Stimulated activated CD4-positive, alpha-beta T cell treated with anti-CD3 and anti-CD28 coated beads, Interleukin-4, amount 100 ng/mL, for 48 hours (primary cell): ENCODE measurements at places on chromosomes 7 and 10.

DNA sequence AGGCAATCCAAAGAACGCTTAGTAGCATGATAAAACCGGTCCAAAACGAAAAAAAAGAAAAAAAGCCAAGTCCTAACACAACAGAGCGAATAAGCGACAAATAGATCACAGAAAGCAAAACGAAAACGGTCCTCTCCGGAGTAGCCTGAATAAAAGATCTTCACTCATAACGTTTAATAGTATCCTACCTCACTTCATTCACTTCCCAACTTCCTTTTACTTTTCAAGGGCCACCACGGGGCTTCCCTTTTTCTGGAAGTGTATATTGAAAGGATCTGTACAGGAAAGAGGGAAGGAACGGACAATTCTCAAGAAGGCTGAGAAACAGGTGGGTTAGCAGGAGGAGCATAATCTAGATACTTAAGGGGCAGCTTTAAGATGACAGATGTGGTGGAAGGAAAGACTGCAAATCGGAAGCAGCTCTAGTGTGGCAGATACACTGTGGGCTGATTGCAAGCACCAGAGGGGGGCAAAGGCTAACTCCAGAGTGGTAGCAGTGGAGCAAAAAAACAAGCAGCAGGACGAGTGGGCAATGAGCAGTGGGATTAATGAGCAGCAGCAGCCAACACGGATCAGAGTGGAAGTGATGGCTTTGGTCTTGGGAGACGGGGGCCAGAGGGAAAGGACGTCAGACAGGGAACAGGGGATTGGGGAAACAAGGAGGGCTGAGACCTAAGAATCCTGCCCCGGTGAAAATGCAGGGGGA lies 866 bp downstream of the CNOT4 start:
- DNase-seq, result peak; percentile 8

DNA sequence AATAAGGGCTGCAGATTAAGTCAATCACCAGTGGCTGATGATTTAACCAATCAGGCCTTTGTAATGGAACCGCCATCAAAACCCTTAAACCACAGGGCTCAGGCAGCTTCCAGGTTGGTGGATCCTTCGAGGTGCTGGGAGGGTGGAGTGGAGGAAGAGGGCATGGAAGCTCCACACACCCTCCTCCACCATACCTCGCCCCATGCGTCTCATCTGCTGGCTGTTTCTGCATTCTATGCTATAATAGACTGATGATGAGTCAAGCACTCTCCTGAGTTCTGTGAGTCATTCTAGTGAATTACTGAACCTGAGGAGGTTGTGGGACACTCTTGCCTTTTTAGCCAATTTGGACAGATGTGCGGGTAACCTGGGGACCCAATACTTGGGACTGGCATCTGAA lies 43.9 kb downstream of the CHST15 start:
- no peak for DNase-seq

DNA sequence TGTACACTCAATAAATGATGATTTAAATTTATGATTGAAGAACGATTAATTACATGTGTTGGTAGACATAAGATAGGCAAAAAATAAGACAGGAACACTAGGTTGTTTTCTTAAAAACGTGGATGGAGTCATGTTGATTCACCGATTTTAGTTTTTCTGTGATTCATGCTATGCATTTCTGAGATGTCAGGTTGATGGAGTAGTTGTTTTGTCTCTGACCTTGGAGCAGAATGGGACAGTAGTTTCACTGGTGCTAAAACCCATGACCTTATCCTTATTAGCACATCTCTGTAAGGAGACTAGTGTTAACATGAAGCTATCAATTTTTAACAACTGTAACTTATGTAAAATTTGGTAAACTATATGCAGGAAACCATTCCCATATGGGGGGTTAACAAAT lies 611.6 kb upstream of the FZD8 start:
- DNase-seq, result no peak

DNA sequence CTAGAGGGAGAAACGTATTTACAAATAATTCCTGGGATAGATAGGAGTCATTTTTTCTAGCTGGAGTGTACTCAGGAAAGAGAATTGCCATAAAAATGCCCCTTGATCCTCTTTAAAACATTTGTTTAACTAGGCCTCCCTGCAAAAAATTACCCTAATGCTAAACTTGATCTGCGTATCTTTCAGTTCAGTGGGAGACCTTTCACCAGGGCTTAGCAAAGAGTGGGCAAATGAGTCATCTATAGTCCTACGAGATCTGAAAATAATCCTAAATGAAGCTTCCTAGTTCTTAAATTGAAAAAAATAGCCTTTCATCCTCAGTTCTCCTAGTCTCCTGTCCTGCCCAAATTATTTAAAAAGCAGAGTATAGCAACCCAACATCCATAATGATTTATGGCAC lies 198.6 kb upstream of the FRMD4A start:
- no peak for DNase-seq

GRCh38 chr10:15348579-15348978 lies 22.5 kb downstream of the FAM171A1 start:
- no peak for DNase-seq

DNA sequence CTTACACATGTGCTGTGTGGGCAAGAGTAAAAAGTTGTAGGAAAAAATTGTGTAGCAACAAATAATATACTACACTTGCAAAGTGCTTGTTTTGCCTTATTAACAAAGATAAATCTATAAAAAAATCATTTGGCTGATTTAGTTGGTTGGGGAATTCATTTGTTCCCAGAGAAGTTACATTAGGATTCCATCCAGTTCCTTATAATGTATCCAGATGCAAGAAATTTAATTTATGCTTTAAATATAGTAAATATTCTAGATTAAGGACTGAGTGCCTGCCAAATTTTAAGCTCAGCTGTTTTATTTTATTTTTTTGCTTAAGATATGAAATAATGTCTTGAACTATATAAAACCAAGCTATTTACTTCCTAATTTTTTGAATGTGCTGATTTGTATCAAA lies 1169.9 kb downstream of the NXPH1 start:
- no peak for DNase-seq

DNA sequence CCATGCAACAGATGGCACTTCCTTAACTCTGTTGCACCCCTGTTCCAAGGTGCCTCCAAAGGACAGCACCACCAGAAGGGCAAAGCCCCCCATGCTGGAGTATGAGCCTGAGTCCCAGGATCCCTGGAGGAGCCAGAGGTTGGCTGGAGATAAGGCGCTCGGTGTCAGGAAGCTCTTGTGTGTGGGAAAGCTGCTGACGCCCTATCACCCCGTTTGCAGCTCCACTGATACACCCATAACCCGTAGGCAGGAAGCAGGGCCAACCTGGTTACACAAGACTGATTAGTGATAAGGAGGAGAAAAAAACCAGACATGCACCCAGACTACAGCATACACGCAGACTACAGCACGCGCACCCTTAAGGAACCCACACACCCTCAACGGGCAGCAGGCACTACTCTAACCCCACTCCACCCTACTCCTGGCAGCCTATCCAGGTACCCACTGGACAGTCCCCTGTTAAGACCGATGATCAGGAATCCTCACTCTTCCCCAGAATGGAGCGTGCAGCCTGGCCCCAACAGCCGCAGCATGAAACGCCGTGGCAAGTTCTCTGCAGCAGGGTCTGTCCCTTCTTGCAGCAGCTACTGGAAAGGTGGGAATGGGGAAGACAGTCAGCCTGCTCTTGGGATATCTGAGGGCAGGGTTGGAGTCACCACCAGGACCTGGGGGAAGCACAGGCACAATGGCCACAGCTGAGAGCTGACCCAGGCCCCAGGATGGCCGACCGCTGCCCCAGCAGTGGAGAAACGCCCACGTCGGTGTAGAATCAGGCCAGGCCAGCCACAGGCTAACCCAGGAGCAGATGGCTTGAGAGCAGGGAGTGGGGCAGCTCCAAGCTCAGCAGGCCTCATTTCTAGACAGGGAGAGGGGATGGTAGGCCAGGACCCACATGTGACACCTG lies 38.3 kb upstream of the TUBB8 start:
- no peak for DNase-seq

DNA sequence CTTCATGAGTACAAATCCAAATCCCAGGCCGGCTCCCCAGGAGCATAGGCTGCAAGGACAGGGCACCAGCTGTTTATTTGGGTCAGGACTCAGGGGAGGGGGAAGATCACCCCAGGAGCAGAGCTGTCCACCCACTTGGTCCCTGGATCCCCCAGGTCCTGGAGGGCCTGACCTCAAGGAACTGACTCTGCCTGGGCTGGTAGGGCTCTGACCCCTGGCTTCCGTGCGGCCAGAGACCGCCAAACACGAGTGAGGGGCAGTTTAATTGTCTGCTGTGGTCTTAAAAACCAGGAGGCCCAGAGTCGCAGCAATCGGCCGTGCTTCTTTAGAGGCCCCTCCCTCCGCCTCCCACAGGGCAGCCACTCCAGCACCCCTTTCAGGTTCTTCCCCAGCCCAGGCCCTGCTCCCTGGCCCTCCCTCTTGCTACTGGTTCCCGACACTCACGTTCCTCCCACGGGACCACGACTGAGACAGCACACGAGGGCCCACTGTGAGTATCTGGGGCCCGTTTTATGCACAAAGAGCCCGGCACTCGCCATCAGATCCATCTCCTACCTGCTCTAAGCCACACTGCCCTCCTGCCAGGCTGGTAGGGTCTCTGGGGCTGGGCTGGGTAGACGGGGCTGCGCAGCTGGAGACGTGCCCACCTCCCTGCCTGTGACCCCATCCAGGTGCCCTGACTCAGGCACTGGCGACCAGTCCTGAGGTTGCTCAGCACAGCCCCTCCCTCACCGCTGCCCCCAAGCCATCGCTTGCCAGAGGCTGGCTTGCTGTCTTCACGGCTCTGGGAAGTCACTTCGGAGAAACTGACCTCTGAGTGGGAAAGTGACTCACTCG lies 30.0 kb upstream of the CFAP46 start:
- no peak for DNase-seq

DNA sequence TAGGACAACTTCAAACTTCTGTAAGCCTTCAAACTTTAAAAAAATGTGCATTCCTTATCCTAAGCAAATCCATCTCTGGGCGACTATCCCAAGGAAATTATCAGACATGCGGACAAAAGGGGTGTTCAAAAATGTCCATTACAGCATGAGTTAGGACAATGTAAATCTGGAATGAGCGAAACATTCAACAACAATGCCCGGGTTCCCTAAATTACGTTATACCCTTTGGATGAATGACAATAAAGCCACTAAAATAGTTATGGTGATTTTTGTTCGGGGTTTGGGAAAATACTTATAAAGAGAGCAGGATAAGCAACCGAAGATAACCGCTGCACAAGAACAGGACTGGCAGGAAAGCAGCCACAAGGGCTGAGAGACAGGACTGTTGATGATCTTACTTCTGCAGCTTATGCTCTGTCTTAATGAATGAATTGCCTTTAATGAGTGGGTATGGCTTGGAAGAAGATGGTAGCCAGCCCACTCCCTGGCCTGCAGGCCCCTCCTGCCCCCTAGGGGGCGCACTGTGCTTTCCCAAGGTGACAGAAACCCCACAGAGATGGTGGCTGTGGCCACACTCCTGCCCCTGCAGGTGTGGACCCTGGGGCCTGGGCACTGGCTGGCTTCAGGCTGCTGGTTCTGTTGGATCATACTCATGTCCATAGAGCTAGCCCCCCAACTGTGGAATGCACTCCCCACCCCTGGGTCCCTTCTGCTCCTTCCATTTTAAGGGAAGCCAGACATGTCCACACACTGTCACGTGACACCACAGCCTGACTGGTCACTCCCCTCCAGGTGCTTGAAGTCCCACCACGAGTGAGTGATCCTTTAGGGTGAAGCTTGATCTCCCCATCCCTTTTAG lies 45.0 kb downstream of the ZCCHC24 start:
- DNase-seq, result peak; percentile 64

- DNase-seq, result no peak
Measured at GRCh38 chr10:16493884-16494536, 27.7 kb downstream of the C1QL3 start.

- DNase-seq, result no peak
Measured at GRCh38 chr10:111801841-111802240, 381.7 kb downstream of the GPAM start.

DNA sequence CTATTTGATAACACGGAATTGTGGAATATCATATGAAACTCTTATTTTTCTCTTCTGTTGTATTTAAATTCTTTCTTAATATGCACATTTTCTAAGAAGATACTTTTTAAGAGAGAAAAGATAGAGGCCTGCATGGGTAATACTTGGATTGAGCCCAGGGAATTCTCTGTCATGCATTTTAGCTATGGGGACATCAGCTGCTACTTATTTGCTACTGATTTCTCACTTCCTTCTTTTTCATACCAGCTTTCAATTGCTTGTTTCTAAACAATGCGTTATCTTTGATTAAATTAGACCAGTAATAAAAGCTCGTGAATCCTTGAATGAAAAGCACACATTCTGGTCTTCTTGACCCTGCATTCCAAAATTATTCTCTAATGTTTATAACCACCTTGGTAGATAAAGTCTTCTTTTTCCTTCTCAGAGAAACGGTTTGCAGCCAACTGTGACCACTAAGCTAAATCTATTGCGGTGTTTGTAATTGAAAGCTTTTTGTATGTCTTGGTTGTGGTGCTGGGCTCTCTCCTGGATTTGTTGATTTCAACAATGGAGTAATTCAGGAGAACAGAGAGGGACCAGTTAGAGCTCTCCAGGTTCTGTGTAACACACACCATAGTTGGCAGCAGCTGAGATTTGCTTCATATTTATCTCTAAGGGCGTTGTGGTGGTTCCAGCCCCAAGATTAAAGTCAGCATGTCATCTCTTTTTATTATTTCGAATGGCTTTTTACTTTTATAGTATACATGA lies 139.3 kb downstream of the PPP1R9A start:
- DNase-seq, result no peak

DNA sequence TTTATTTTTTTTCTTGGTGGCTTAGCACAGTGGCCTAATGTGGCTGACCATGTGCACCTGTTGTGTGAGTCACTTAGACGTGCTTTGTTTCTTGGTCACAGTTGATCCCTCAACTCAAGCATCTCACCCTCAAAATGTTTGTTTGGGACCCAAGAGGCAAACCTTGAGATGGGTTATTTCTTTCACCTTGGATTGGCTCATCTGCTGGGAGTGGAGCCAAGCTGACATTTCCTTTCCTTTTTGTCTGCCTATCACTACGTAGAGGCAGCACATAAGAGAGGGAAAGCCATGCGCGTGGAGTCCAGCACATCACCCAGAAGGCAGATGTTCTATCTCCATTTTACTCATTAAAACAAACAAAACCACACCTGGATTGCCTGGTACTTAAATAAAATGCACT lies 6.4 kb upstream of the PRKCQ start:
- no peak for DNase-seq
